CD14-positive monocyte (primary cell): ENCODE measurements at places on chromosomes 4 and X.

DNA sequence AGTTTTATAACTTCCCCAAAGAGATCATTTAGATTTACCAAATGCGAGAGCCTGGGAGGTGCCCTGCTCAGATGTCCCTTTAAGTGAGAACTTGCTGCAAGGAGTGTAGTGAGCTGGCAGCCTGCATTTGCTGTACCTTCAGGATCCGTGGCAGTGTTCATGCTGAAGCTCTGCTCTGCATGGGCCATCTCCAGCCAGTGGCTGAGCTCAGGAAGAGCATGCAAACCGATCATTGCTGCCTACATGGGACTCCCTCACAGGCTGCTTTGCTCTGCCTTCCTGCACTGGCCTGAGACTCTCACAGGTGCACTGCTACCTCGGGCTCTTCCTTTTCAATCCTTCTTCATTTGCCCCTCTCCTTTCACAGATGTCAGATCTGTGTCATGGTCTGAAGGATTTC, 152.0 kb upstream of the SFRP2 start:
- no peak for DNase-seq

- peak; percentile 46 for DNase-seq
These were observed 64.1 kb downstream of the ZNF81 start for GRCh38 chrX:47900833-47901232.

- peak; percentile 14 for DNase-seq
These were observed at the start of gene HOPX for GRCh38 chr4:56681158-56681852. HOPX (minus strand) TSS chr4:56681296; CDS start chr4:56657816, 23,480 bp downstream.

DNA sequence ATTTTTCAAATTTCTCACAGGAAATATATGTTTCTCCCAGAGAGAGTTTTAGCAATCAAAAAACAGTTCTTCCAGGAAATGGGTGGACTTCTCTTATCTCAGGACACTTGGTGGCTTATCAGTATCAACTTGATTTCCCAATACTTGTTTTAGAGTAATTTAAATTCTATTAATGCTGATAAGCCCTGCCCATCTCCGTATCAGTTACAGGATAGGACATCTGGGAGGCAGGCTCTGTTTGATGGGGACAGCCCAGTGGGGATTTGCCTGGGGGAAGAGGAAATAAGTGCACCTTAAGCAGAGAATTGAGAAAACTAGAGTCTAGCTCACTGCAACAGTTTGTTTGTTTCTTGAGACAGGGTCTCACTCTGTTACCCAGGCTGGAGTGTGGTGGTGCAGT, 43.2 kb upstream of the PDGFRA start:
- no peak for DNase-seq

- no peak for DNase-seq
These were observed 44.1 kb upstream of the CLDN24 start for GRCh38 chr4:183366206-183366835.

- no peak for DNase-seq
These were observed 432.2 kb downstream of the RPA4 start for GRCh38 chrX:97315939-97316338.

- peak; percentile 86 for DNase-seq
These were observed 24.8 kb upstream of the CYBB start for GRCh38 chrX:37755025-37755424.

DNA sequence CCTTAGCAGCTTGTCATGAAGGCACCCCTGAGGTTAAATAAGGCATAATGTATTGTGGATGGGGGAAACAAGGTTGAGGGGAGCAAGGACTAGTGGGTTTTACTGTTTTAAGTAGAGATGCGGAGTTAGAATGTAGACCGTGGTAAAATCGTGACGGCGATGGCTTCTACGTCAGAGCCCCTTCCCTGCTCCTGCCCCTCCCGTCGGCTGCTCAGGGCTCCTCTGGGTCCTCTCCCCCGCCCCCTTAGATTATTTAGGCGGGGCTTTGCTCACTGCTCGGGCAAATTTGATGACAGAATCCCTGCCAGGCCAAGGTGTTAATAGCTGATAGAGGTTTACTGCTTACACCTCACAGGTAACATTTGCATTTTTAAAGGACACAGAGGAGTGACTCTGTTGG, 2.3 kb downstream of the FRMPD3 start:
- DNase-seq = no peak

DNA sequence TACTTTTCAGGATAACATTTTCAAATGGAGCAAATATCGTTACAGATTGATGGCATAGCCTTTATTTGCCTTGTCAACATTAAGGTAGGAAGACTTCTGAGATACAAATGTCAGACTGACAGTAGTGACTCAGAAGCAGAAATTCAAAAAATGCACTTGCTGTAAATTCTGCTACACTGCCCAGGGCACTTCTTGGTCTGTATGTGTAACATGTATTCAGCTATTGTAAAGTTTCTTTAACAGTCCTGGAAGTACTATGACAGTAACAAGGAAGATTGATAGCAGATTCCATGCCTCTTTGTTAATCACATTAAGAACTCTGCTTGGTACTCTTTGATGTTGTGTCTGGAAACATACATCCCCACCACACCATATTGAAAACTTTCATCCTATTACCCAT, 69.6 kb upstream of the PCDH18 start:
- no peak for DNase-seq

DNA sequence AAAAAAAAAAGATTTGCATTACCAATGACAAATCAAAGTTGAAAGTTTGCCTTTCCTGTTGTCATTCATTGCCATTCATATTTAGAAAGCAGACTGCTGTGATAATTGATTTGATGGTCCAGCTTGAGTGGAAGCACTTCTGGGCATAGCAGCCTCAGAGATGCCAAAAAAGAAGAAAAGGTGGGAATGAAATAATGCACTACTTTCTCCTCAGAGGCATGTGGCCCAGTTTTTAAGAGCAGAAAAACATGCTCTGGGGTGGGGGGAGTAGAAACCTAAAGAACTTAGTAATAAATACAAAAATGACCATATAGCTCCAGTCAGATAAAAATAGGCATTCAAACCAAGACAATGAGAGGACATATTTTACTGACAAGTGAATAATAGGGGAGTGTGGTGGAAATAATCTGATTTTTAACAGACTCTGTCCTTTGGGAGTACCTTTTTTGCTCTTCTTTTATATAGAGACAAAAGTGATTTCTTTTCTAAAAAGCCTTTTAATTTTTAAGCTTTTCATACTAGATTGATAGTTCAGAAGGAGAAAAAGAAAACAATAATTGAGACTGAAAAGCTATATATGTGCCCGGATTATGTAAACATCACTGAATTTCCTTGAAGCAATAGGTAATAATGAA, 599.1 kb downstream of the RPA4 start:
- DNase-seq = no peak

DNA sequence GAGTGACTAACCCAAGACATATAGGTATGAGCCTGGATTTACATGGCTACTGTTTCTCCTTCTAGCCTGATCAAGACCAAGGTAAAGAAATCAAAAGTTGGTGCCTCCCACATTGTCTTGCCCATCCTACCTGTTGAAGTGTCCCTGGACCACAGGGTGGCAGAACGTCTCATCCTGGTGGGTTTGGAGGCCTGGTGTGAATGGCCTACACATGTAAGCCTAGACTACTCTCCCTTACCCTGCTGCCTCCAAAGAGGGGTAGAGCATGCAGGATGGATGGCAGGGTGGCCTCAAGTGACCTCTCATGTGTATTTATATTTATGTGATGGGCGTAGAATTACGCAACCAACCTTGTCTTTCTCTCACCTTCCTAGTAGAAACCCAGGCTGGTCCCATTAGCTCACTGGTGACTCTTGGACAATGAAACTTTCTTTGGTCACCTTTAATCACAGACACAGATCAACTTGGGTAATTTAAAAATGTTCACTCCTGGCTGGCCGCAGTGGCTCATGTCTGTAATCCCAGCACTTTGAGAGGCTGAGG, 73.3 kb upstream of the SOD3 start:
- DNase-seq = no peak

GRCh38 chr4:112031712-112032328, 113.4 kb upstream of the FAM241A start:
- DNase-seq = peak; percentile 3

DNA sequence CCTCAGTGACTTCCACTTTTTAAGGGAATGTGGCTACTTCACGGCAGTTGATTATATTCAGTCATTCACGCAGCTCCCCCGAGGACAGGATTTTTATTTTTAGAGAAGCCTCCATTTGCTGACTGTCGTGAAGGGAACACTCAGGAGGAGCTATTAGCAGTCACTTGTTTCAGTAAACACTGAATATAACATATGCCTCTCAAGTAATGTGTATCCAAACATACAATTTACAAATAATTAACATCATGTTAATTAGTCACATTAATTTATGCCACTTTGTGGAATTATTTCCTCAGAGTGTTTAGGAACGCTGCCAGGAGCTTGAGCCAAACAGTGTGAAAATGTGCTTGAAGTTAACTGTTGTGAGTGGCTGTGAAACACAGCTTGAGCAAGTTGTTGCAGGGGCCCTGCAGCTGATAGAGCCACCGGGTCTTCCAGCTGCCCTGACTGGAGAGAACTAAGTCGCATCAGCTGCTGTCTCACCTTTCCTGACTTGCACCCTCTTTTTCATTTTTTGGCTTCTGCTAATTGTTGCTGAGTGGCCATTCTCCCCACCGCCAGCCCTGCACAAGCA, 245.6 kb downstream of the LDB2 start:
- no peak for DNase-seq

GRCh38 chr4:38275331-38276100, 315.3 kb downstream of the PTTG2 start:
- no peak for DNase-seq

GRCh38 chrX:57929373-57929772, 19.1 kb upstream of the ZXDA start:
- no peak for DNase-seq

- DNase-seq = no peak
These were observed 13.5 kb downstream of the LIAS start for GRCh38 chr4:39472396-39472795.

DNA sequence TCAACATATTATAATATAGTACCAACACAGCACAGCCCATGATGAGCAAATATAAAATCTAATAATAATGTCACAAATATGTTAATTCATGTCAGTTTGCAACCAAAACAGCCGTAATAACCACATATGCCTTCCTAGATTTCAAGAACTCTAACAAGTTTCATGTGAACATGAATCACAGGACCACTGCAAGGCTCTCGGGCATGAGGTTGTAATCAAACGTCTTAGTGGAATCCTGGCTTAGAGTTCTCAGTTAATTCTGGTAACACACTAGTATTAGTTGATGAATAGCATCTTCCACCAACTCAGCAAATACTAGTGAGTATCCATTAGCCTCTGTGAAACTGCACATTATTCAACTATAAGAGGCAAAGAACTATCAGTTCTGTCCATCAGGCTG, 379.3 kb upstream of the TENM3 start:
- DNase-seq = no peak

DNA sequence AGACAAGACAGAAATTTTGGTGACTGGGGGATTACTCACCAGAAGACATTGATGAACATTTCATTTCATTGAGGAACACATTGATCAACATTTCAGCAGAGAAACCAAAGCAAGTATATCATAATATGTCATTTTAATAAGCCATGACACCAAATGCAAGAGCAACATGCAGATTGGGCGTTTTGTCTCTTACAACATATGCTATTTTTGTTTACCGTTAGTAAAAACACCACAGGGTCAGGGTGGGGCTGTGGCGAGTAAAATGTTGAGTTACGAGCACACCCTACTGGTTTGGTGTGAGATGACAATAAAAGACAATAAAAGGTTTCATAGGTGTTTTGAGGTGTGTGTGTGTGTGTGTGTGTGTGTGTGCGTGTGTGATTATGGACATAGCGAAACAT, 294.5 kb downstream of the PDGFC start:
- no peak for DNase-seq

- DNase-seq = no peak
These were observed 81.6 kb downstream of the GK start for GRCh38 chrX:30734782-30735181.

- no peak for DNase-seq
These were observed 9.2 kb upstream of the ANXA3 start for GRCh38 chr4:78542373-78542772.

DNA sequence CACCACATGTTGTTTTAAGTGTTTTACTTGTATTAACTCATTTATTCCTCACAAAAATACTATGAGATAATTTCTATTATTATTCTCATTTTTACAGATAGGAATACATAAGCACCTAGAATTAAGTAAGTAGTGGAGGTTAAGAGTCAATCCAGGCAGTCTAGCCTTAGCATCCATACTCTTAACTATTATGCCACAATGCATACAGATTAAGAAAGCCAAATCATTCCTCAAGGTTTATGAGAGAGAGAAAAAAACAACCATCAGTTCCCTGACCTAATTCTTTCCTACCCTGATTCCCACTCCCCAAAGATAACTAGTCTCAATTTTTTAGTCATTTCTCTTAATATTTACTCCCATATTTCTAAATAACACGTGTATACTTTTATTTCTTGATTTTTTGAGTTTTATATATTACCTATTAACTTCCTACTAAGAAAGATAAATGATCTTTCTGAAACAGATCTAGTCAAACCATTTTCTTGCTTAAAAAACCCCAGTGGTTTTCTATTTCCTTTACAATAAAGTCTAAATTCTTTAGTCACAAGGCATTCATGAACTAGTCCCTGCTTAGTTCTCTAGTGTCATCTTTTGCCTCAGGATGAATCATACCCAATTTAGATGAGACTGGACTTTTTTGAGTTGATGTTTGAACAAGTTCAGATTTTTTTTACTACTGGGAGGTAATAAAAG, 16.0 kb downstream of the UBA6 start:
- DNase-seq = no peak

DNA sequence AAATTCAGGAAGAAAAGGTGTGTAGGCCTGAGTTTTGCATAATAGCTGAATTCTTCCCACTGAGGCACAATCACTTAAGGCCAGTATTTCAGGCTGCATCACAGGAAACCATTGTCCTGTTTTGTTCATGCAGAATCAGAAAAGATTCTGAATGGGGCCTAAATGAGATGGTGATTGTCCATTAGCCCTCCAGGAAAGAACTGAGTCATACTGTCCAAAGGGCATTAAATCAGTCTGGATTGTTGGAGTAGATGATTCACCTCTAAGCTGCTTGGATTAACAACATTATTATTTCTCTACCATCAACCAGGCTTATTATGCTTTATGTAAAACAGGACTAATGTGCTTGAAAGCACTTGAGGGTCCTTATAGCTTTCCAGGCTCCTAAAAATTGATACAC, 36.2 kb downstream of the CT47B1 start:
- DNase-seq = no peak

DNA sequence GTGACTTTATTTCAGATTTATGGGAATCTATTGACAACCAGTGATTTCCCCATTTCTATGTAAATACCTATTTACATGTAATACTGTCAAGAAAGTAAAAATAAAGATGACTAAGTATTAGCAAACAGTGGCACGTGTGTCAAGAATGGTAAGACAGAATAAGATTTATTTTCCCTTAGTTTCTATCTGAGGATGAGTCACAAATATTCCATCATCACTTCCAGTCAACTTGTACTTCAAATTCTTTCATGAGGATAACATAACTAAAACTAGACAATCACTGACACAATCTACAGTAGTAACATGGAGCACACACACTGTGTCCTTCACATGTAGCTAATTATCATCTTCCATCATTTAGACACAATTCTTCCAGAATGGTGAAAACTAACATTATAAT, 625.3 kb upstream of the PCDH7 start:
- DNase-seq = no peak

GRCh38 chrX:152853986-152854385, 23.1 kb downstream of the NSDHL start:
- DNase-seq = no peak
